ENCODE measurements at places on chromosomes 1 and 21.

GRCh38 chr1:201026234-201026633, 2.7 kb upstream of the KIF21B start:
- no peak for DNase-seq

DNA sequence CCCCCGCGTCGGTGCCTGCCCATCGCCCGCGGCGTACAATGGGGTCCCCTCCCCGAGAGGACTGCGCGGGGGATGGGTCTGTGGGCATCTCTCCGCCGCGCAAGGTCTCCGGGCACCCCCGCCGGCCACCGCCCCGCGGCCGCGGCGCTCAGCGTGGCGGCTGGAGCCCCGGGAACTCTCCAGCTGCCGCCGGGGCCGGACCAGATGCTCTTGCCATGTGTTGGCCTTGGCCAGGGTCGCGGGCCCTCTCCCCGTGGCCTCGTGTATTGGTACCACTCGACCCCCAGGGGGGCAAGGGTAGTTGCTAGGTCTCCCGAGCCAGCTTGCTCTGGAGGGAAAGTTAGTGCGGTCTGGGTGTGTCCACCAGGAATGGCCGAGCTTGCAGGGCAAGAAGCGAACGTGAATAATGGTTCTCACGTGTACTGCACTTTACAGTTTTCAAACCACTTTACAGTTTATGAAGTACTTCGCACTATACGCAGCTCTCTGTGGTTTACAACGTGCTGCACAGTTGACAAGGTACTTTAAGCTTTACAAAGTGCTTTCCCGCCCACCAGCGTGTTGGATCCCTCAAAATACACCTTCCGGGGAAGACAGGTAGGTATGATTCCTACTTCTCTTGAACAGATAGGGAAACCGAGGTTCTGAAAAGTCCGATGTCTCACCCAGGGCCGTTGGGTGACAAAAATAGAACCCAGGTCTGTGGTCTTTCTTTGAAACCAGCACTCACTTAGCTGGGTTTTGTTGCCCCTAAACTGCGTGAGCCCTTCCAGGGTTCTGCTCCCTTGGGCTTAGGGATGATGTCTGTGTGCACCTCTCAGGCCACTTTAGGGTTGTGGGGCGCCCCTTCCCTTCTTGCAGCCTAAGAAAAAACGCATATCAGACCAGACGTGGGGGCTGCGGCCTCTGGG, 1.2 kb downstream of the EPHB2 start:
- no peak for DNase-seq

DNA sequence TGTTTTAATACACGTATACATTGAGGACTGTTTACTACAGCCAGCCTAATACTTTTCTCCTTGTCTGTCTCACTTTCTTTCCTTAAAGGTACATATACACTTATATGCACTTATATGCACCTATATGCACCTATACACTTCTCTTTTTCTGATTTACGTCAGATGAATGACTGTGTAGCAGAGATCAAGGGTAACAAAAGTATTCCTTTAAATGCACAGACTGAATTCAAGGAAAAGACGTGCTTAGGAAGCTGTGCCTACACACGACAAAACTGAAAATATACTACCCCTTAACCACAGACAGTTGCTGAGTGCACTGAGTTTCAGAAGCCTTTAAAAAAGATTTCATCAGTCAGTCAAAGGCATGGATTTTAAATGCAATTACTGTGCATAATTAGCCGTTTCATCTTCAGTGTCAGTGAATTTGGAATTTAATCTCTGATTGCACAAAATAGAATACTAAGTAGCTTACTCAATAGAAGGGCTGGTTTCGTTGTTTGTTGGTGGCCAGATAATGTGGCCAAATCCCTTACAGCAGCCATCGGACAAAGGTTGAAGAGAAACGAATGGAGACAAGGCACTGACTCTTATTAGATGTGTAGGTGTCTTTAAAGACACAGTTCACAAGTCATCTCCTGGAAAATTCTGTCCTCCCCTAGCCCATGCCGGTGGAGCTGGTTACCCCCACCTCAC, 38.3 kb upstream of the TARBP1 start:
- DNase-seq = no peak

GRCh38 chr1:10173582-10173981, 36.8 kb upstream of the KIF1B start:
- DNase-seq = no peak

- DNase-seq = no peak
Measured at GRCh38 chr1:7400566-7400965, 370.5 kb upstream of the VAMP3 start.
